ENCODE measurements at places on chromosomes 1 and 21.
A peak's percentile ranks its signal among the peaks of the same experiment; 100 is the strongest.

GRCh38 chr1:238951809-238952208 lies 434.6 kb upstream of the CHRM3 start:
- no peak for DNase-seq

DNA sequence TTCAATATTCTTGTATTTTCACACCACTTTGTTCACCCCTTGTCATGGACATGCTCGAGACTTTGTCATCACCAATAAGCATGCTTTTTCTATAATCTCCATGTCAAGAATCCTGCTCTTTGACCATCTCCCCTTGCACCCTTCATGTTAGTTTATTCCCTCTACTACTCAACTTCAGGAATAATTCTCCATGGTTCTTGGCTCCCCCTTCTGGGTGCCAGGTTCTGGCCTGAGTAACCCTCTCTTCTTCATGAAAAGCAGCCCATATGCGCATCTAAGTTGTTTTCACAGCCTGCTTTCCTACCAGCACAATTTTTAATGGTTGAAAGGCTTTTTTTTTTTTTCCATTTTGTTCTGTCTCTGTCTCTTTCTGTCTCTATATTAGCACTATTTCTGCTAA lies 160.7 kb downstream of the LEPR start:
- no peak for DNase-seq

DNA sequence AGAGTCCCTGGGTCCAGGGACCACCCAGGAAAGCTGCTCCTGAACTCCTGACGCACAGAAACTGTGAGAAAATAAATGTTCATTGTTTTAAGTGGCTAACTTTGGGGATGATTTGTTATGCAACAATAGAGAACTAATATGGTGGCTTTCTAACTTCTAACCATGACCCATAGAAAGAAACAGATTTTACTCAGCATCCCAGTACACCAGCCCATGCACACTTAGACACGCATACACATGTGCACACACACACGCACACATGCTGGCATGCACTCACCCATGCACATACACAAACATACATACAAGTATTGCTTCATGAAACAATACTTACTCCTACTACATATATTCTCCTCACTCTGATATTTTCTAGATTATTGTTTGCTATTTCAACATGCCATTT lies 57.1 kb downstream of the NID1 start:
- no peak for DNase-seq

GRCh38 chr21:41979751-41980369 lies 26.0 kb upstream of the C2CD2 start:
- no peak for DNase-seq

DNA sequence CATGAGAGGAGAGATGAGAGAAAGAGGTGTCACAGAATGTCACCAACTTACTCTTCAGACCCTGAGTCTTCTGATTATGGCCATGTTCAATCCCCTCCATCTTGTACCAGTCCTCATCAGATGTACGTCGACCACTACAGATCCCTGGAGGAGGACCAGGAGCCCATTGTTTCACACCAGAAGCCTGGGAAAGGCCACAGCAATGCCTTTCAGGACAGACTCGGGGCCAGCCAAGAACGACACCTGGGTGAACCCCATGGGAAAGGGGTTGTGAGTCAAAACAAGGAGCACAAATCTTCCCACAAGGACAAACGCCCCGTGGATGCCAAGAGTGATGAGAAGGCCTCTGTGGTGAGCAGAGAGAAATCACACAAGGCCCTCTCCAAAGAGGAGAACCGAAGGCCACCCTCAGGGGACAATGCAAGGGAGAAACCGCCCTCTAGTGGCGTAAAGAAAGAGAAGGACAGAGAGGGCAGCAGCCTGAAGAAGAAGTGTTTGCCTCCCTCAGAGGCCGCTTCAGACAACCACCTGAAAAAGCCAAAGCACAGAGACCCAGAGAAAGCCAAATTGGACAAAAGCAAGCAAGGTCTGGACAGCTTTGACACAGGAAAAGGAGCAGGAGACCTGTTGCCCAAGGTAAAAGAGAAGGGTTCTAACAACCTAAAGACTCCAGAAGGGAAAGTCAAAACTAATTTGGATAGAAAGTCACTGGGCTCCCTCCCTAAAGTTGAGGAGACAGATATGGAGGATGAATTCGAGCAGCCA lies 8.0 kb downstream of the ELOA start:
- DNase-seq = peak; percentile 9
